NCI-H2171 (cell line): ENCODE measurements at places on chromosomes 5 and 9.
A peak's percentile ranks its signal among the peaks of the same experiment; 100 is the strongest.

- DNase-seq = no peak
Observed at GRCh38 chr5:24265306-24265705, 379.5 kb downstream of the CDH10 start.

- no peak for DNase-seq
Observed at GRCh38 chr9:130237076-130237475, 28.5 kb upstream of the HMCN2 start.

DNA sequence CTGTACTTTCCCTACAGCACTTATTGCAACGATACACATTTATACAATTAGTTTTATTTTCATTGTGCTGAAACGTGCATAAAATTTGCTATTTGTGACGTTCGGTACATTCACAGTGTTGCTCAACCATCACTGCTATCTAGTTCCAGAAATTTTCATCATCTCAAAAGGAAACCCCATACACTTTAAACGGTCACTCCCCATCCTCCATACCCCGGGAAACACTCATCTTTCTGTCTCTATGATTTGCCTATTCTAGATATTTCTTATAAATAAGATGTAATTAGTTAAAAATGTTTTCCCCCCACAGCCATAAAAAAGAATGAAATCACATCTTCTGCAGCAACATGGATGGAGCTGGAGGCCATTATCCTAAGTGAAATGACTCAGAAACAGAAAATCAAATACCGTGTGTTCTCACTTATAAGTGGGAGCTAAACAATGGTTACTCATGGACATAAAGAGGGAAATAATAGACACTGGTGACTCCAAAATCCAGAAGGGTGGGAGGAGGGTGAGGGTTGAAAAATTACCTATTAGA lies 40.2 kb upstream of the TEX48 start:
- DNase-seq = no peak

GRCh38 chr5:179874136-179874535 lies 15.5 kb upstream of the MRNIP start:
- DNase-seq = no peak

DNA sequence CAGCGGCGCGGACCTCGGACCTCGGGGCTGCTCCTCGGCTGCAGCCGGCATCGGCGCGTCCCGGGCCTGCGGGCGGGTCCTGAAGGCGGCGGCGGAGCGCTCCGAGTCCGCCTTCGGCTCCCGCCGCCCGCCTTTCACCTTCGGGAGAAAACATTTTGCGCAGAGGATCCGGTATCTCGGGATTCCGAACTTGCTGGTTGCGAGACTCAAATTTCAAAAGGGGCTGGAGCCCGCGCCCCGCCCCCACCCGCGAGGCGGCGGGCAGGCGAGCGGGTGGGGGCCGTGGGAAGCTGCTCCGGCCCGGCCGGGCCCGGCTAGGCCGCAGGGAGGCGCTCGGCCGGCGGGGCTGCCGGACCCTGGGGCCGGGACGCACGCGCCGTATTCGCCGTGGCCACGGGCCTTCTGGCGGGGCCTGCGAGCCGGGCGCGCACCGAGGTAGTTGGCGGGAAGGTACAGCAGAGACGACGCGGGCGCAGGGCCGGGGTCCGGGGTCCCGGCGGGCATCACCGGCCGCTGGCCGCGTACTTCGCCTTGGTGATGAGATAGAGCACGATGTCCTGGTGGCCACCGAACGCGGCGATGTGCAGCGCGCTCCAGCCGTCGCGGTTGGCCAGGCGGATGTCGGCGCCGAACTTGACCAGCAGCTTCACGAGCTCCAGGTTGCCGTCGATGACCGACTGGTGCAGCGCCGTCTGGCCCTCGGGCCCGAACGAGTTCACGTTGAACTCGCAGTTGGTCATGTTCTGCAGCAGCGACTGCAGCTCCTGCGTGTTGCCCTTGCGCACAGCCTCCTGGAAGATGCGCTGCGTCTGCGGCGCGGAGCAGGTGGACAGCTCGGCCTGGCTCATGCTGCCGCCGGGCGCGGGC lies 757 bp downstream of the NRARP start:
- DNase-seq = peak; percentile 60

DNA sequence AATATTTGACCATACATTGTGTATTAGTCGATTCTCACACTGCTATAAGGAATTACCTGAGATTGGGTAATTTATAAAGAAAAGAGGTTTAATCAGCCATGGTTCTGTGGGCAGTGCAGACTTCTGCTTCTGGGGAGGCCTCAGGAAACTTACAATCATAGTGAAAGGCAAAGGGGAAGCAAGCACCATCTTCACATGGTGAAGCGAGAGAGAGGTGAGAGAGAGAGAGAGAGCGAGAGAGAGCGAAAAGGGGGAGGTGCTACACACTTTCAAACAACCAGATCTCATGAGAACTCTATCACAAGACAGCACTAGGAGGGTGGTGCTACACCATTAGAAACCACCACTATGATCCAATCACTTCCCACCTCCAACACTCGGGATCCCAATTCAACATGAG lies 4.1 kb upstream of the GRAMD2B start:
- no peak for DNase-seq

- no peak for DNase-seq
Observed at GRCh38 chr9:126428534-126429175, 102.0 kb downstream of the MVB12B start.

GRCh38 chr5:1230551-1230950 lies 5.4 kb downstream of the SLC6A18 start:
- DNase-seq = no peak

DNA sequence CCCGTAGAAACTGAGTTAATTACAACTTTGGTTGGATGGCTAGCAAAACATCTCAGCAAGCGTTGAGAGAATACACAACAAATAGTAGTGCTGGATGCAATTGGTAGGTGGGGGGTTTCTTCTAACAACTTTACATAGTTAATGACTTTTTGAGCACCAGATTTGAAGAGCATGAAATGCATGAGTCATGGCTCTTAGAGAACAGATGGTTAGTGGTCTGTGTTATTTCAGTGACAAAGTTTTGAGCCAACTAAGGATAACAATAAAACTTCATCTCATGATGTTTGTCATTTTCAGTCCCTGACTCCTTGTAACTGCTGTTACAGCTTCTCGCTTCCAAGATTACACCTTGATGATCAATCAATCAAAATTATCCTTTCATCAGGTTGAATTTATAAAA lies 399.0 kb upstream of the BRINP1 start:
- peak; percentile 31 for DNase-seq

GRCh38 chr5:167639766-167640165 lies 651.7 kb upstream of the WWC1 start:
- DNase-seq = no peak

GRCh38 chr5:80216096-80216495 lies 39.8 kb downstream of the SERINC5 start:
- no peak for DNase-seq

- DNase-seq = peak; percentile 87
Observed at GRCh38 chr9:106333481-106333880, 529.5 kb upstream of the ZNF462 start.

- no peak for DNase-seq
Observed at GRCh38 chr5:89005990-89006389, 123.0 kb upstream of the MEF2C start.

- no peak for DNase-seq
Observed at GRCh38 chr5:130237721-130238120, 333.5 kb downstream of the CHSY3 start.

- DNase-seq = no peak
Observed at GRCh38 chr5:91283899-91284298, 99.2 kb downstream of the ARRDC3 start.

GRCh38 chr5:112183874-112184273 lies 235.2 kb downstream of the EPB41L4A start:
- DNase-seq = no peak

DNA sequence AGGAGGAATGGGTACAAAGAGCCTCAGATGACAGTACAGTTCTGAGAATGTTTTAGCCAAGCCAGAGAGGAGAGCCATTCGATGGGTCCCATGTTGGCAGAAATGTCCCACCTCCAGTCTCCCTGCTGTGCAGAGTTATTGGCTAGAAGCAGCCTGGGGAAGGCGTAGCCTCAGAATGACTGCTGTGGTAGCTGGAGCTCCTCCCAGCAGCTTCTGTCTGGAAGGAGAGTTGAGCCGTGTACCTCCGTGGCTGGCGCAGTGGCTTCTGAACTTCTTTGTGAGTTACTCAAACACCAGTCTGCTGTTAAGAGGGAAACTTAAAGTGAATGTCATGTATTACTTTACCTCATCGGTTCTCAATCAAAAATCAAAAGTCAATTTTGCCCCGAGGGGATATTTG lies 193.3 kb upstream of the SNX2 start:
- DNase-seq = no peak

- DNase-seq = no peak
Observed at GRCh38 chr5:162190-162564, 29.1 kb upstream of the LRRC14B start.

DNA sequence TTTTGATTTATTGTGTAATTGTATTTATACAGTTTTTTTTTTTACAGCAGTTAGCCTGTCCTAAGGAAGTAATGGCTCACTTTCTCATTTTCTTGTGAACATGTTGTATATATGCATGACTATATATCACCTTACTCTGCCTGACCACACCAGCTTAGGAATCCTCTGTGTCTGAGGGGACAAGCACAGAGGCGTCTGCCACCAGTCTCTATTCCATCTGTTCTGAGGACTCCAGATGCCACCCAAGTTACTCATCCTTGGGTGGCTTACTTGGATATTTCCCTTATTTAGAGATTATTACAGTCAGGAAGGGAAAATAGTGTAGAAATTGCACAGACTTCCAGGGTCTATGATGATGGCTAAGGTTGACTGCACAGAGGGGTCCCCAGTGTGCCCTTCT lies 256.3 kb upstream of the C9orf72 start:
- no peak for DNase-seq

DNA sequence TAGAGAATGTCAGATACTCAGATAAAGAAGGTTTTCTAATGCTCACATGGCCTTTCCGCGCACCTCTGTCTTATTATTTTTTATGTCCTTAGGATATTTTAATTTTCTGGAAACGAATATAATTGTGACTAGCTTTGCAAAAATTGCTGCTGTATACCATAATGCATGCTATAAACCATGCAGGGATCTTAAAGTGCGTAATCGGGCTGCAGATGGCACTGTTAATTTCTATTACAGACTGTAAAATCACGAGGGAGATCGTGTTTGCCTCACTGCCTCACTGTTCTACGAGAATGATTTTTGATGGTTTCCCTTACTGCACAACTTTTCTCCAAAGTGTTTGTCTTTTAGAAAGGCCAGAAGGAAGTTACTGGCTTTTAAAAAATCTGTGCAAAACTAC lies 356.1 kb downstream of the TUSC1 start:
- DNase-seq = no peak
